ENCODE measurements at places on chromosomes 12 and 14.

- no peak for DNase-seq
Measured at GRCh38 chr14:105493921-105494605, 3.0 kb downstream of the TEDC1 start.

- DNase-seq, result no peak
Measured at GRCh38 chr14:47207617-47208016, 467.8 kb downstream of the MDGA2 start.

- no peak for DNase-seq
Measured at GRCh38 chr12:13595536-13596443, 385.6 kb downstream of the GRIN2B start.

- DNase-seq, result no peak
Measured at GRCh38 chr12:96375170-96375569, 25.1 kb downstream of the CDK17 start.

DNA sequence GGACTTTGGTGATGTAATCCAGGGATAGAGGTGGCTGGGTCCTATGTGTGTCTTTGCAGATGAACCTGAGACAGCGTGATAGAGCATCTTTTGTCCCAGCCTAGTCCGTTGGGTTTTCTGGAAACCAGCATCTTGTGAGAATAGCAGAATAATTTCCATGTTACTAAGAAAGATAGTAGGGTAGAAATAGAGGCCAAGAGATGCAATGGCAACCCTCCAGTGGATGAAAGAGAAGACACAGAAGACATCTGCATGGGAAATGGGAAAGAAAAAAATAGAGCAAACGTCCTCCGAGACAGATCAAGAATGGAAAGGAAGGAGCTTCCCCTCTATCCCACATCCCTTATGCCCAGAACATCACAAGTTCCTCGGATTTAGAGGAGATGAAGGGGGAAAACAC is 409.3 kb upstream of the TMEM132C start:
- DNase-seq, result no peak

GRCh38 chr14:95233702-95234241 is 76.4 kb upstream of the DICER1 start:
- no peak for DNase-seq

- no peak for DNase-seq
Measured at GRCh38 chr14:77985211-77985615, 185.0 kb upstream of the NRXN3 start.

DNA sequence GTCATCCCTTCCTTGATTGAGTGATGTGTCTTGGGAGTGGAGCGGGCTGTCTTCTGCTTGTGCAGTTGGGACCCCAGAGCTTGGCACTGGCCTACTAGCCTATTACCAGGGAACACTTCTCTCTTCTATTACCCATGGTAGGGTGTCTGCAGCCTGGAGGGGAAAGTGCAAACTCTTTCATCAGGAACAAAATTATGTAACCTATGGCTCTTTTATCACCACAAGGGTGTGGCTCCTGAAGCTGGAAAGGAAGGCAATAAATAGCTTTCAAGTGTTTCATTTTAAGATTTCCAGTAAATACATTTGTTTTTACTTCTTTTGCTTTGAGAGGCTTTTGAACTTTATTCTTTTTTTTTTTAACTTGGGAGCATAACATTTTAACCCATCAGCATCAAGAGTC is 349.7 kb upstream of the FAR2 start:
- no peak for DNase-seq

DNA sequence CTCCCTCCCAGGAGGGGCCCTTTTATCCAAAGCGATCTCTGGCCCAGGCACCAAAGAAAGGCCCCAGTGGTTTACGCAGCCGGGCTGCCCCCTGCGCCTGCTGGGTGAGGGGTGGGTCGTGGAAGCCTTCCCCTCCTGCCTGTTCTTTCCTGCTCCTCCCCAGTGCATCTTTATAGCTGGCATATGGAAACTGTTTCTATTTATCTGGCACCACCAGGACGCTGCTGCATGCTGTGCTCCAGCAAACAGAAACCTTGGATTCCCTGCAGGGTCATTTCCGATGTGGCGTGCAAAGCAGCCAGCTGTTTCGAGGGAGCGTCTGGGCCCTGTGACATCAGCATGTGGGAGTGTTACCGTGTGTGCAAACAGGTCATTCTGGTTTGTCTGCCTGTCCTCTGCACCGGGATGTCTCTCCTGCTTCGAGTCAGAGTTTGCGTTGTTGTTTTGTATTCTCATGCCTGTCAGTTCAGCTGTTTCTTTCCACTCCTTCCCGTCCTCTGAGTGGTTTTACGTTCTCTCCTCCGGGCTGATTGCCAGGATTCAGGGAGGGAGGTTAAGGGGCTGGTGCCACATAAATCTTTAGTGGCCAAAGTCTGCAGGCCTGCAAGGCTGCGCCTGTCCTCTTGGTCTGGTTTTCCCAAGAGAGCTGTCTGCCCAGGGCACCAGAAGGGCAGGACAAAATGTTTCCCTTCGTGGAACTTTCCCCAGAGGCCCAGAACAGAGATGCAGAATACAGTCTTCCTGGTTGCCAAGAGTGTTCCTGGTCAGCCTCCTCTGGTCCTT is 24.6 kb downstream of the TPCN1 start:
- peak; percentile 72 for DNase-seq

GRCh38 chr12:124388679-124389137 is 93.8 kb downstream of the RFLNA start:
- DNase-seq, result peak; percentile 81

DNA sequence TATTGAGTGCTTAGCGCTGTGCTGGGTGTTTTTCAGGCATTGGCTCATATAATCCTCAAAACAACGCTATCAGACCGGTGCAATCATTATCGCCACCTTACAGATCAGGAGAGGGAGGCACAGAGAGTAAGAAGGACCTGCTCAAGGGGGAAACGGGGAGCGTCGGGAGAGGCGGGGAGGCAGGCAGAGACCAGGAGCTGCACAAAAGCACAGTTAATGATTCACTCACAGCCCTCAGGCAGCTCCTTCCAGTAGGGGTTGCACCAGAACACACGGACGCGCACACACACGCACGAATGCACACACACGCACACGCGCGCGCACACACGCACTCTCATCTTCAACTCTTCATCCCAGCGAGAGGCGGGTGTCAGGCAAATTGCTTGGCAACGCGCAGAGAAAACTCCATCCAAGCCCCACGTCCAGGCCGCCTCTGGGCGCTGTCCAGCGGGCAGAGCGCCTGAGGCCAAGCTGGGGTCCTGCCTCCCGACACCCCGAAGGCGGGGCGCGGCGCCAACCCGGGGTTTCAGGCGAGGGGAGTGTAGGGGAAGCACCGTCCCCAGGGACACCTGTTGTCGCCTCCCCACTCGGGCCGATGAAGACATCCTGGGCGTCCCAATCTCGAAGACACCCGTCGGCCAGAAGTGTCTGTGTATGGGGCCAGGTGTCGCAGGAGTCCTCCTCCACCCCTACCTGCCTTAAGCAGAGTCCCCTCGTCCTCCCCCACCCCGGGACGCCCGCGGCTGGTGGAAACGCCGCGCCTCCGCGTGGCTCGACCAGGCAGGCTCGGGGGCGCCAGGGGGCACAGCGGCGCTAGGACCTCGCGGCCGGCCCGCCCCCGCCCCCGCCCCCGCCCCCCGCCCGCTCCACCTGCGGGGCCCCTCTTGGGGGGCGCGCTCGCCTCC is 35.5 kb upstream of the STON2 start:
- peak; percentile 30 for DNase-seq

- DNase-seq, result no peak
Measured at GRCh38 chr12:42921741-42922504, 332.4 kb upstream of the PRICKLE1 start.

DNA sequence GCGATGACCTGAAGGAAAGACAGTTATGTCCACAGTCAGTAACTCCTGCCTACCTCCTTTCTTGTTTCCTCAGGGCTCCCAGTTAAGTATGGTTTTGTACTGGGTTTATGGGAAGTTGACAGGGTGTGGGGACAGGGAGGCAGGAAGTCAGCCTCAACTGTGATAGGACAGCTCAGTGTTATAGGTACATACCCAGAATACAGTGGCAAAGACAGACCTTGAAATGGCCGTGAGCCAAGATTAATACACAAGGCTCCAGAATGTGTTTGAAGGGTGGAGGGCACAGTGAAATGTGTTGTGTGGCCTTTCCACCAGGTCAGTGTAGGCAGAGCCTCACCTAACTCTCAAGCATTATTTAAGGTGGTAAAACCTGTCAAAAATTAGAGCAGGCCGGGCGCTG is 4.6 kb upstream of the BIN2 start:
- no peak for DNase-seq

DNA sequence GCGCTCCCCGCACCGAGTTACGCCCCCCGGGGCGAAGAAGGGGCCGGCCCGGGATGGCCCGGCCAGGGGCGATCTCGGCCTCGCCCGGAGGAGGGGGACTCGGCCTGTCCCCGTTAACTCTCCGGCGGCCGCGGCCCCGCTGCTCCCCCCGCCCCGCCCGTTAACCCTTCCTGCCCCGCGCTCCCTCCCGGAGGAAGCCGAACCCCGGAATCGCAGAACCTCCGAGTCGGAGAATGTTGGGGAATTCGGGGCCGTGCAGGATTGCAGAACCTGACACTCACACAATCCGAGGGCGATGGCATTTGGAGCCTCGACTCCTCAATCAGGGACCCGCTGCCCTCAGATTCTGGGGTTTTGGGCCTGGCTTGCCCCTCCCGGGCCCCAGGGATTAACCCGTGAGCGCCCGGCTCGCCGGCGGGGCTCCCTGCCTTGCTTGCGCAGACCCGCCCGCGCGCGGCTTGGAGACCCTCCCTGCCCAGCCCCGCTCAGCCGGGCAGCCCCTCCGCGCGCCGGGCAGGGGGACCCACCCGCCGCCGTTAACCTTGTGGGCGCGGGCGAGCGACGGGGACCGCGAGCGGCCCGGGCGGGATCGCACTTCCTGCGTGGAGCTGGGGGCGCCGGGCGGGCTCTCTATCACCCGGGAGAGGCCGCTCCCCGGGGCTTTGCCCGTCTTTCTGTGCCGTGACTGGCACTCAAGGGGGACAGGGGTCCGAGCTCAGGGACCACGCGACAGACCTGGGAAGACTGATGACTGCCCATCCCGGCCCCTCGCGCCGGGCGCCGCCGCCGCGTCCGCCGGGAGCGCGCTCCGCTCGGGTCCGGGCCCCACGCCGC is 18.8 kb downstream of the BEGAIN start:
- DNase-seq, result no peak

DNA sequence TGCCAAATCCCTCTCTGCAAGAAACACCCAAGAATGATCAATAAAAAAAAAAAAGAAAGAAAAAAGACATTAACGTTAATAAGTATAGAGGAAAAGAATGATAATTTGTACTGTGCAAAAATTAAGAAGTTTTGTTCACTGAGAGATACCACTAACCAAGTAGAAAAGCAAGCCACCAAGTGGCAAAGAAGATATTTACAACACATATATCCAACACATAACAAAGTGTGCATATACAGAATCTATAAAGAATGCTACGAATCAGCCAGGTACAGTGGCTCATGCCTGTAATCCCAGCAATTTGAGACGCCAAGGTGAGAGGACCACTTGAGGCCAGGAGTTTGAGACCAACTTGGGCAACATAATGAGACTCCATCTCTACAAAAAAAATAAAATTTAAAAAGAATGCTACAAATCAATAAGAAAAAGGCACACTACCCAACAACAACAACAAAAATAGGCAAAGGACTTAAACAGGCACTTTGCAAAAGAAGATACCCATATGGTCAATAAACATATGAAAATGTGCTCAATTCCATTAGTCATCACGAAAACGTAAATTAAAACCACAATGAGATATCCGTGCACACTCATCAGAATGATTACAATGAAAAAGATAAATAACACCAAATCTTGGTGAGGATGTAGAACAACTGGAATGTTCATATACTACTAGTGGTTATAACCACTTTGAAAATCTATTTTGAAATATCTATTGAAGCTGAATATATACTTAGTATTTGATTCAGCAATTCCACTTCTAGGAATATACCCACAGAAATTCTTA is 19.8 kb downstream of the GALNT4 start:
- no peak for DNase-seq

- DNase-seq, result no peak
Measured at GRCh38 chr14:91647856-91648255, 84.0 kb downstream of the CATSPERB start.

DNA sequence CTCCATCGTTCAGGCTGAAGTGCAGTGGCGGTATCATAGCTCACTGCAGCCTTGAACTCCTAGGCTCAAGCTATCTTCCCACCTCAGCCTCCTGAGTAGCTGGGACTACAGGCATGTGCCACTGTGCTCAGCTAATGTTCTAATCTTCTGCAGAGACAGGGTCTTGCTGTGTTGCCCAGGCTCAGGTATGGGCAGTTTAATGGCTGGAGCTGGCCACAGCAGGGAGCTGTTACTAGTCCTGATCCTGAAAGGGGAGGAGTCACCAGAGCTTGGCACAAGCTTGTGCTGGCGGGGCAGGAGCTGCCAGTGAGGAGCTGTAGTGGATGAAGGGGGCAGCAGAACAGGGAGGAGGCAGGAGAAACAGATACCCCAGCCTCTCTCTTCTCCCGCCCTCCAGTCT is 10.6 kb downstream of the TMEM120B start:
- DNase-seq, result no peak

GRCh38 chr12:124829008-124829707 is 34.5 kb downstream of the SCARB1 start:
- peak; percentile 93 for DNase-seq

- DNase-seq, result no peak
Measured at GRCh38 chr14:57999979-58000378, 134.1 kb upstream of the SLC35F4 start.

GRCh38 chr12:43241986-43242385 is 310.0 kb downstream of the ADAMTS20 start:
- peak; percentile 2 for DNase-seq

DNA sequence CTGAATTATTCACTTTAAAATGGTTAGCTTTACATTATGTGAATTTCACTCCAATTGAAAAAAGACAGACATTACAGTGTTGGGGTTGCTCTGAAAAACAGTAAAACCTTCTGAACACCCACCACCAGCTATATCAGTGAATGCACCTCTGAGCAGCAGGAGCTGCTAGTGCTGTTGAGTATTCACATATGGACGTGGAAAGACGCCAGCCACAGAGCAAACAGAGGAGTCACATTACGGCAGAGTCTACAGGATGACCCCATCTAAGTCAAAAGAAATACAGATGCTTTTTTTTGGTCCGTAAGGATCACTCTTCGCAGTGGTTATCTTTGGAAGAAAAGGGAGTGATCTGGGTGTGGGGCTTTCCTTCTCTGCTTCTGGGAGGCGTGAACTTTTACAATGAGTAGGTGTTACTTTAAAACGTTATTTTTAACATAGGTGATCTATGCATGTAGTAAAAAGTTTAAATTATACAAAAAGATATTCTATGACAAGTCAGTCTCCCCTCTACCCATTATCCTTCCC is 4.5 kb downstream of the HVCN1 start:
- no peak for DNase-seq

DNA sequence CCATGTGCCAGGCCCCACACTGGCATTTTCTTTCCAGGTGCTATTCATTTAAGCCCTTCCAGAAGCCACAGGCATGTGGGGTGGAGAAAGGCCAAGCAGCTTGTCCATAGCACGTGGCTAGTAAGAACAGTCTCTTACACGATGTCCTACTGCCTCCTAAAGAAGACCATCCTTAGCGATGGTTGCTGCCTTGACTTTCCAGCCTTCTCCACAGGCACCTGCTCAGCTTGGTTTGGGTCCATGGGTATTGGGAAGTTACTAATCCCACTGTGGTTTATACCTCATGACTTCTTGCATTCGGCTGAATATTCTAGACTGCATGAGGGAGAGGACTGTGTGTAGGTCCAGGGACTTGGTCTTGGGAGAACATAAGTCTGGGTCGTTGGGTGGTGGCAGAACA is 49.2 kb downstream of the NINJ2 start:
- DNase-seq, result no peak
